Stimulated activated CD8-positive, alpha-beta memory T cell treated with anti-CD3 and anti-CD28 coated beads, Interleukin-7, amount 100 ng/mL, for 1 hour (primary cell): ENCODE measurements at places on chromosomes 16 and 17.

- DNase-seq: no peak
These were observed 143.8 kb upstream of the PLCG2 start for GRCh38 chr16:81635063-81635937.

- DNase-seq: no peak
These were observed 62.2 kb upstream of the SDK2 start for GRCh38 chr17:73706428-73706827.

DNA sequence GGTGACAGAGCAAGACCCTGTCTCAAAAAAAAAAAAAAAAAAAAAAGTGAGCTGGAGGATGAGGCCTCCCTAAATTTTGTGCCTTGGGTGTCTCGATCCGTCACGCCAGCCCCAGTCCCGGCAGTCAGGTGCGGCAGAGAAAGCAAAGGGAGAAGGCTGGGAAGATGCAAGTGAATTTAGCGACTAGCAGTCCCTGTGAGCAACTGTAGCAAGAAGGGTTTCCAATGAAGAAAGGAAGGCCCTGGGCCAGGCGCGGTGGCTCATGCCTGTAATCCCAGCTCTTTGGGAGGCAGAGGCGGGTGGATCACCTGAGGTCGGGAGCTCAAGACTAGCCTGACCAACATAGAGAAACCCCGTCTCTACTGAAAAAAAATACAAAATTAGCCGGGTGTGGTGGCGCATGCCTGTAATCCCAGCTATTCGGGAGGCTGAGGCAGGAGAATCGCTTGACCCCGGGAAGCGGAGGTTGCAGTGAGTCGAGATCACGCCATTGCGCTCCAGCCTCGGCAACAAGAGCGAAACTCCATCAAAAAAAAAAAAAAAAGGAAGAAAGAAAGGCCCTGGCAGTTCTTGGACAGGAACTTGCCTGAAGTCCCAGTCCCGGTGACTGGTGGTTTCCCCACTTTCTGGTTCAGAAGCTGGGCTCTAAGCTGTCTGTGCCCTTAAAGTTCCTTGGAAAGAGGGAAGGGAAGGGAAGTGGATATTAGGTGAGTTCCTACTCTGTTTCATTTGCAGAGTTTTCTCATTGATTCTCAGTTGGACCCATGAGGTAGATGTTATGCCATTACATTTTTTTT, 1.8 kb upstream of the QPRT start:
- no peak for DNase-seq

GRCh38 chr16:54720259-54720658, 210.4 kb upstream of the IRX5 start:
- DNase-seq: no peak

- DNase-seq: no peak
These were observed 8.7 kb downstream of the CAMTA2 start for GRCh38 chr17:4978726-4979125.

DNA sequence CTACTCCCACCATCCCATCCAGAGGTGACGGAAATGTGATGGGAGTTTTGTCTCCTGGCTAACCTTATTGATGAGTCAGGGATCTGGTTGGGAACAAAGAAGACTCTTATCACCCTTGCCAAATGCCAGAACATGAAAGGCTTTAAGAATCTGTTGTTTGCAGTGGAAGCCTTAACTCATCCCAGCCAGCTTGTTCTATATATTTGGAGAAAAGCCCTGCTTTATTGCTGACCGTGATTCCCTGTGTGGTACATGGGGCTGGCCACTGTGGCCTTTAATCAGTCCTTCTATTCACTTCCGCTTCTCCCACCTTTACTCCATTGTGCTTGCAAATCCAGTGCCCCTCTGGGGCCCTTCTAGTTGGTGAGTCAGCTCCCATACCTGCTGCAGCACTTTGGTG, 156.6 kb downstream of the PHKB start:
- no peak for DNase-seq

GRCh38 chr16:2883458-2883908, 468 bp downstream of the FLYWCH2 start:
- no peak for DNase-seq

GRCh38 chr17:49946208-49946607, 22.8 kb upstream of the DLX4 start:
- no peak for DNase-seq

- DNase-seq: peak; percentile 53
These were observed 10.3 kb downstream of the NT5M start for GRCh38 chr17:17313350-17313991.

DNA sequence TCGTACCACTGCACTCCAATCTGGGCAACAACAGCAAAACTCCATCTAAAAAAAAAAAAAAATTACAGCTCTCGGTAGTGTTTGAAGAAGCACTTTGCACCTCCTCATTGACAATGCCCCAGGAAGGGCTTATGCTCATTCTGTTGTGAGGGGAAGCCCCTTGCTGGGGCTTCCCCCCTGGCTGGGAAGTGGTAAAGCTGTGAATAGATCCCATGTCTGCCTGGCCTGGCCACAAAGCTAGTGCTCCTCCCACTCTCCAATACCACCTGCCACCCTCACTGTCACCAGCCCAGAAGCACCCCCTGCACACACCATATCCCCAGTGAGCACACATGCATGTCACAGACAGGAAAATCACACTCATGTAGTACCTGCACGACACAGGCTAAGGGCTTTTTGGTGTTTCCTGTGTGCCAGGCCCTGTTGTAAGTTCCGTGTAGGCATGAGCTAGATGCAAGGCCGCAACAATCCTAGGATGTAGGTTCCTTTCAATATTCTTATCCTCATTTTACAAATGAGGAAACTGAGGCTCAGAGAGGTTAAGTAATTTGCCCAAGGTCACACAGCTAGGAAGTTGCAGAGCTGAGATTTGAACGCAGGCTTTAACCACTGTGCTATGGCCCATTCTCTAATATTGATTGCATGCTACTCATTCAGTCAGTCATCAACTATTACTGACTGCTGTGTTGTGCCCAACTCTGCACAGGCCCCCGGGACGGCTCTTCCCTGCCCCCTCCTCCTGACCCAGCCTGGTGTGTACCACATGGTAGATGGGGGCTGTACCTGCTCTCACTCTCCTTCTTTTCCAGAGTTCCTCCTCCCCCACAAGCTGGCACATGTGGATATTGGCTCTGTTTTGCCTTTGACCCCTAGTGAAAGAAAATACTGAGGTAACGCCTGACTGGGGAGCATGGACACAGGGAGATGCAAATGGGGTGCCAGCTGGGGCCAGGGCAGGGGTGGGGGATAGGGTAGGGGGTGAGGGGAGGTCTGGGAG, 11.9 kb upstream of the COL1A1 start:
- DNase-seq: no peak

- DNase-seq: no peak
These were observed 1.0 kb downstream of the GABARAP start for GRCh38 chr17:7241090-7241733.

DNA sequence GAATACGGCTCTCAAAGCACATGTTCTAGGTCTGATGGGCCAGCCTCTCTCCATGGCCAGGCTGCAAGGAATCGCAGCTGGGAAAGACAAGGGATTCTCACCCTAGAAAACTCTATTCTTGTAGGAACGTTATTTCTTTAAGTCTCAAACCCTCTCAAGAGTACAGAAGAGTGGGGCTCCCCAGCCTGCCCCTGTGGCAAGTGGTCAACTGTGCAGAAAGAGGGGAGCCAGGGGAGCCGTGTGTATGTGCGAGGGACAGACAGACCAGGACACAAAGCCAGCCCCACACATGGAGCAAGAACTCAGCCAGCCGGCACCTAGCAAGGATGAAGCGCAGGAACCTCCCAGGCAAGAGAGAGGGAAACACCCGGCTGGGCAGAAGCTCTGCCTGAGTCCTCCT, 16.4 kb downstream of the KIFC3 start:
- DNase-seq: no peak

- no peak for DNase-seq
These were observed 34.8 kb downstream of the PEMT start for GRCh38 chr17:17556671-17557070.

- DNase-seq: no peak
These were observed 57.4 kb downstream of the PLCG2 start for GRCh38 chr16:81836279-81837054.

DNA sequence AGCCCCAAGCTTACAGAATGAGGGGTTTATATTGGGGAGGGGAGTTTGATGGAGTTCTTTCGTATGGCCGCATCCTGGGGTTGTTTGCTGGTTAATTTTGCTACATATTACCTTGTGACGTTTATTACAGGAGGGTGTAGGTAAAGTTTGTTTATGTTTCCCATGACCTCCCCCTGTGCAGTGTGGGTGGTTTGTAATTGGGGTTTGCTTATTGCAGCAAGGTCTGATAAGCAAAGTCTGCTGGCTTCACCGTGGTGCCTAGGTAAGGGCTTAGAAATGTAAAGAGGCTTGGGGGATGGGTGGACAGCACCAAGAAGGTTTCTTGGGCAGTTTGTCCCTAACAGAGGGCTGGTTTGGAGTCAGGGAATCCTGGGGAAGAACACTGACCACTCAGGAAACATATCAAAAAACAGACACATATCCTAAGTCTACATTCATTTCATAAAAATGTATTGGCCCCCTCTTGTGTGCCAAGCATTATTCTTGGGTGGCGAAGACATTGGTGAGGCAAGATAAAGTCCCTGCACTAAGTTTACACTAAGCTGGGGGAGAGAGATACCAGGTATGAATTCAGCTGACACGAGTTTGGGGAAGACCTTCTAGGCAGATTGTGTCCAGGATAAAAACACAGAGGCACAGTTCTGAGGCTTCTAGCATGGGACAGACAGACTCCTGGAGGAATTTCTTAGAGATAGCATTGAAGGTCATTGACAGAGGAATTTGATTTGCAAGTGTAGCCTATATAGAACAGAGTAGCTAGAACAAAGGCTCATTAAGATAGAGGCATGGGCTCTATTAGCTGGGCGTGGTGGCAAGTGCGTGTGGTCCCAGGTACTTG, 9.5 kb downstream of the ZNF764 start:
- no peak for DNase-seq

DNA sequence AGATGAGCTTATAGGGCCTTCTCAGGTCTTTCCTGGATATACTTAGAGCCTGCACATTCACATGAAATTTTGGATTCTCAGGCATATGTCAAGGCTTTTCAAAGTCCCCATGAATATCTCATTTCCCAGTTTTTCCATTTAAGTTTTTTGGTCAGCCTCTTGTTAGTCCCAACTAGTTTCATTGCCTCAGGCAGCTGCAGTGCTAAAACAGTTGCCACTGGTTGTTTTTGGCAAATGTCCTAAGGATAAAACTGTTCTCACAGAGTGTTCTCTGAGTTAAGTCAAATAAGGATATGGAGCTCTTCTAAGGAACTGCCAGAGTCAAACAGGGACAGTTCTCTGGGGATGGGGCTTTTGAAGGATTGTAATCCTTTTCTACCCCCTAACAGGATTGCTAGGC, 39.9 kb upstream of the ABCC11 start:
- DNase-seq: no peak

DNA sequence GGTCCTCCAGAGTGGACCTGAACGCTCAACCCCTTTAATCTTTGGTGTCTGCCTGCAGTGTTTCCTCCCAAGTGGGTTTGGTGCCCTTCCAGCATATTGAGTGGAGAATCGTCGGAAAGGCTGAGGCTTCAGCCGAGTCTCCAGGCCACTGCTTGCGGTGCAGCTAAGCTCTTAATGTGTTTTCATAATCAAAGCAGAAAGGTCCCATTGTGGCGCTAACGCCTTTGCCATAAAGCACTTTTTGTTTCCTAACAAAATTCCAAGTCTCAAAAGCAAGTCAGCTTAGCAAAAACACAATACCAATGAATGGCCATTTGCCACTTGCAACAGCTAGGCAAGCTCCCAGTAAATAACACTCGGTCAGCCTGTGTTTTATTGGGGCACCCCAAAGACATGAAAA, 57.6 kb downstream of the KSR1 start:
- no peak for DNase-seq
